NCI-H1048 (cell line): ENCODE measurements at places on chromosomes 16 and 17.

DNA sequence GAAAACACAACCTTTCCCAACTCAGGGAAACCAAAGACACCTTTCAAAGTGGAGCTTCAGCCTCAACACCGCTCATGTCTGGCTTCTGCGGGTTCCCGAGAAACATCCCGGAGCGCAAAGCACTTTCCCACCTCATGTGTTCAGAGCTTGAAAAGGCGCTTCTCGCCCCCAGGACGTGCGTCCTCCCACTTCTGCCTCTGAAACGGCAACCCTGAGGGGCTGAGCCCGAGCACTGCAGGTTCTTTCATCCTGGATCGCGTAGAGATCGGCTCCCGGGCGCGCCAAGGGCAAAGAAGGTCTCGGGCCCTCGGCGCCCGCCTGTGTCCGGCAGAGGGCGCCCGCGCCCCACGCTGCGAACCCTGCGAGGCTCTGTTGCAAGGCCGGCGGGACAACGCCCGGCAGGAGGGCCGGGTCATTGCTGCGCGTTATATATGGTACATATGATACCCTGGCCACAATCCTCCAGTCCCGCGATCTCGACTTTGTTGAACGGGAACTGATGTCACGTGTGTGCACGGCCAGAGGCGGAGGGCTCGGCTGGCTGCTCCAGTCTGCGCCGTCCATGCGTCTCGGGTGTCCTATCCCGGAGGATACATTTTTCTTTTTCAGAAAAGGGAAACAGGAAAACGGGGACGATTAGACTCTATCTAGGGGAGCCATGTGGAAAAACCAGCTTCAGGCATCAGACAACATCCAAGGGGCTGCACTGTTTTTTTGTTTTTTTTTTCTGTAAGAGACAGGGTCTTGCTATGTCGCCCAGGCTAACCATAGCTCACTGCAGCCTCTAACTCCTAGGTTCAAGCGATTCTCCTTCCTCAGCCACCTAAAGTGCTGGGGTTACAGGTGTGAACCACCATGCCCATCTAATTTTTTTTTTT, 19.1 kb downstream of the COQ7 start:
- no peak for DNase-seq

DNA sequence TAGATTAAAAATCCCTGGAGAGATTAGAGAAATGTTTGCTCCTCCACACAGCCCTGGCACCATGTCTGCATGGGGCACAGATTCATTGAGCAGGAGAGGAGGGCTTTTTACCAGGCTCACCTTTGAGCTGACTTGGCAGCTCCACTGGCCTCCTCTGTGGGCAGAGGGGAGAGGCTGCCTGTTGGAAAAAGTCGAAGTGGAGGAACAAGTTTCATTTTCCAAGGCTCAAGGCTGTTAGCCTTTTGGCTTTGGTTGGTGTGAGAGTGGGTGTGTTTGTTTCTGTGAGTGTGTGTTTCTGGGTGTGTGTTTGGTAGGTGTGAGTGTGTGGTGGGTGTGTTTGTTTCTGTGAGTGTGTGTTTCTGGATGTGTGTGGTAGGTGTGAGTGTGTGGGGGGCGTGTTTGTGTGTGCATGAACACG, 5.6 kb downstream of the TMEM238L start:
- no peak for DNase-seq

DNA sequence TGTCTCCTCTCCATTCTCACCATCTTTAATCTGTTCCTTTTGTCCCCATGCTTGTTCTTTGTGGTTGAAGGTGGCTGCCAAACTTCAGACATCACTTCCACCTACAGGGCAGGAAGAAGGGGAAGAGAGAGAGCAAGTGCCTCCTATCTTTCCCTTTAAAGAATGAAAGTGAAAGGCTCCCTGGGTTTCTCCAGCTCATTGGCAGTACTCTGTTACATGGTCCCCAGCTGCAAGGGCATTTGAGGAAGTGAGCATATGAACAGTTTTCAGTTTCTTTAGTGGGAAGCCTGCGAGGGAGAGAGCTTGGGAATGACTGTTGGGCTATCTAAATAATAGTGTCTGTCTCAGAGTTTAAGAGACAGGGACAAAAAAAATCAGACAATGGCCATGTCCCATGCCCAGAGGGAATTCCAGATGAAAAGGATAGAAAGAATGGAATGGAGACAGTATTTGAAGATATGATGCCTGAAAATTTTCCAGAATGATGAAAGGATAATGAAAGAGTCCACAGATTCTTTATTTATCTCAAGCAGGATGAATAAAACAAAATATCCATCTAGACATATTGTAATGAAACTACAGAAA, 159.9 kb downstream of the LGALS9B start:
- DNase-seq: no peak

GRCh38 chr17:74215342-74215727, 2.0 kb downstream of the TTYH2 start:
- DNase-seq: no peak

DNA sequence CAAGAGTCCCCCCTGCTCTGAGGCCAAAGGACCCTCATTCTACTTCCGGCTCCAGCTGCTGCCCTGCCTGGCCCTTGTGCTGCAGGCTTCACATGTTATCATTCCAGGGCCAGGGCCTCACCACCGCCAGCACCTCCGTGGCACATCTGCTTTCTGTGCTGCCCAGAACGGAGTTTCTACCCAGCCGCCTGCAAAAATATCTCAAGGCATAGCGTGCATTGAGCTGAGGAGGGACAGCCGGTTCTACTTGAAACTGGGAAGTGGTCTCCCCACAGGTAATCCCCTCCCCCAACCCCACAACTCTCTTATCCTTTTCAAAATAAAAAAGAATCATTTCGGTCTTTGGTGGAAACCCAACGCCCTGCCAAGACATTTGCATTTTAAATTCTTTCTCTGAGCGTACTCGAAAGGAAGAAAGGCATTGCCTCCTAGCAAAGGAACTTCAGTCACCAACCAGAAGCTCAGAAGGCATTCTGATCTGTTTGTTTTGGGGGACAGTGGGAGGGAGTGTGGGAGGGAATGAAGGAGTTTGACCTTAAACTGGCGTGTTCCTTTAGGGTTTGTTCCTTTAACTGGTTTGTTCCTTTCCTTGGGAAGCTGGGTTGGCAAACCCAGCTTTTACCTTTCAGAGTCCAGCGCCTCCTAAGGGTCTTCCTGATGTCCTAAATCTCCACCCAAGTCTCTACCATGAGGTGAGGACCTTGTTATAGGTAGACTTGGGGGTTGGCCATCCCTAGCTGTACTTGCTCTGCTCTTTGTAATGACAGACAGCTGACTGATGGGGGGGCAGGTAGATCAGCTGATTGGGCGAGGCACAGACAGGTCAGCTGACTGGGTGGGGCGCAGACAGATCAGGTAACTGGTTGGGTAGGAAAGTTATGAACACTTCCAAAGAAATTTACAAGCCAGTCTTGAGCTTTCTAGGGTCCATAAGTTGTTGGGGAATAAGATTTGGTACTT, 33.4 kb upstream of the PIK3R6 start:
- no peak for DNase-seq

DNA sequence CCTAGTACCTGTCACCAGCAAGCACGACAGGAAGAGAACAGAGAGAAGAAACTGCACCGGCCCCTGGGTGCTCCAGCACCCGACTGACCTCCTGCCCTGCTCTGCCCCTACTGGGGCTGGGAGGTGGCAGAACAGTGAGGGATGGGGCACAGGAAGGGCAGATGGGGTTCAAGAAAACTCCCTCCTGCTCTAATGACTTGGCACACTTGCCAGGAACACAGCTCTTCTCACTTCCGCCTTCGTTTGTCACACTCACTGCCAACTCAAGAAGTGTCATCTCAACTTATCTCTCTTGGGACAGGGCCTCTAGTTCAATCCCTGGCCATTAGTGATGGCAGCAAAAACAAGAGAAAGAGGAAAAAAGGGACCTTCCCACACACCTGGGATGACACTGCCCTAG, 42.7 kb upstream of the ICAM2 start:
- no peak for DNase-seq

DNA sequence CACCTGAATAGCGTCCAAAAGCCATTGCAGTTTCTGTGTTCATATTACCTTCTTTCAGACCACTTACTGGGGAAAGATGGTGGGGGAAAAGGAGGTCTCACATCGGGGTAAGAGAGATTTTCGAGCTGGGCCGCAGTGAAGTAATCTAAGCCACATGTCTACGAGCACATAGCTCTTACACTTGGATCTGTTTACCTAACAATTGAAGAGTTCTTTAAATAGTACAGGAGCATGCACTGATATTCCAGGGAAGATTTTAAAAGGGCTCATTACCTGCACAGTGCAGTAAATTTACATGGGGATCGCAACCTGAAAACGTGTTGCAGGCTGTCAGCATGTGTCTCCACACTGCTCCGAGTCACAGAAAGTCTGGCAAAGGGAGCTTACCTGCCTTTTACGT, 12.6 kb downstream of the MAF start:
- no peak for DNase-seq

DNA sequence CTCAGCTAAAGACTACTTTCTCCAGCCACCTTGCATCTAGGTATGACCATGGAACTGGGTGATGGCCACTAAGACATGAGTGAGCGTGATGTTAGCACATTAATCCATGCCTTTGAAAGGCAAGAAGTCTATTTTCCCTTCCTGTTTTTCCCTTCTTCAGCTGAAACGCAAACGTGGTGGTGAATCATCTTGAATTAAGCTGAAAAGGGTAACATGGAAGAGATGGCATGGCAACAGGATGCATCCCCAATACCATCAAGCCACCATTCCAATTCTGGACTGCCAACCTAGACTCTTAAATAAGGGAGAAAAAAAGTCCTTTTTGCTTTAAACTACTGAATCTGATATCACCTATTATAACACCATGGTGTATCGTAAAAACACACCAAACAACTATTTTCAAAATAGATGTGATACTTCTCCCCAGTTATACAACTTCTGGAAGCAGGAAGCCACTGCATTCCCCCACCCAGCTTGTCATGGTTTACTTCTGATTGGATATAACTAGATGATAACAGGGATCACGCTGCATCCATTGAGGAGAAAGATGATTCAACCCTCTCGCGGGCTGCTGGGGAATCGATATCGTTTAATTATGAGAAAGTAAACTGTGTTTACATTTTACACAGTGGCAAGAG, 368.6 kb downstream of the CDH13 start:
- DNase-seq: no peak

DNA sequence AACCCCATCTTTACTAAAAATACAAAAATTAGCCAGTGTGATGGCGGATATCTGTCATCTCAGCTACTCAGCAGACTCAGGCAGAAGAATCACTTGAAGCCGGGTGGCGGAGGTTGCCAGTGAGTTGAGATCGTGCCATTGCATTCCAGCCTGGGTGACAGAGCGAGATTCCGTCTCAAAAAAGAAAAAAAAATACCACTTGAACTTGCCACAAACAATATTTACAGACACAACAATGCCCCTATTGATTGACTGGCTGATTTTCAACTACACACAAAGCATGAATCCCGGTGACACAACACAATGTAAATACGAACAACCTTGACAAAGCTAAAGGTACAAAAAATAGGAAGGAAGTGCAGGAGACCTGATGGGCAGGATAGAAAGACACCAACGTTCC, 49.3 kb downstream of the NXN start:
- no peak for DNase-seq

DNA sequence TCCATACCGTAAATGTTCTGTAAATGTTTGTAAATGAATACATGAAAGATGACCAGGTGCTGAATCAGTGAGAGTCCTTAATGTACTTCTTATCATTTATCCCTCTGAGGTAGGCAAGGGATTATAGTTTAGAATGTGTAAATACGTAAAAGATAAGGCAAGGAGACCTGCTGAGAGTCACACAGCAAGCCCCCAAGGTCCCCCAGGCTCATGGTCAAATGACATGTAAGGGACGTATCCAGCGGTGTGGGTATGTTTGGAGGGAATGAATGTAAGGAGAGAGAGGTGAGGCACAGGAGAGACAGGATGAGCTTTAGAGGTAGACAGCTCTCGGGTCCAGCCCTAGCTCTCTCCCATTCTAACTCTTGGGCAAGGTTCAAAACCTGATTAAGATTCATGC, 341.8 kb downstream of the WWOX start:
- no peak for DNase-seq

DNA sequence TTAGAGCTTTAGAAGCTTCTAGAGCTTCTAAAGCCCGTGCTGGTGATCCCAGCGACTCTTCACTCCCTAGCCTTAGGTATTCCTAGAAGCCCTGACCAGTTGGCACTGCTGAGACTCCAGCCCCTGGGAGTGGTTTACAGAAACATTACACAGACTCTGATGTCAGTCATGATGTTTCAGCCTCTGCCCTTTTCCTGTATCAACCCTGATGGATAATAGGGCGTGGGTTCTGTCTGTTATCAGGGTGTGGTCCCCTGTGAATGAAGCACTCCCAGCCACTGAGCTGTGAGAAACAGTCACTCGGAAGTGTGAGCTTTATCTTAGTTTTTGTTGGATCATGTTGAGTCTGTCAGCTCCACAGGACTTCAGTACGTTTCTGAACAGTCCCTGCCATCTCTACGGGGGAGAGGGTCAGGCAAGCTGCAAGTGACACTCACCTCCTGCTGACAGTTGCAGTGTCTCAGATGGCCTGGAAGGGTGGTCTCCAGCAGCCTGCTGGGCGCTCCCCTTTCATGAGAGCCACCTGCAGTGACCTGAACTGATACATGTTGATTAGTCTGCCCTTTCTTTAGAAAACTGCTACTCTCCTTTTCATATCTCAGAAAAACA, 12.8 kb downstream of the GOSR2 start:
- DNase-seq: no peak

DNA sequence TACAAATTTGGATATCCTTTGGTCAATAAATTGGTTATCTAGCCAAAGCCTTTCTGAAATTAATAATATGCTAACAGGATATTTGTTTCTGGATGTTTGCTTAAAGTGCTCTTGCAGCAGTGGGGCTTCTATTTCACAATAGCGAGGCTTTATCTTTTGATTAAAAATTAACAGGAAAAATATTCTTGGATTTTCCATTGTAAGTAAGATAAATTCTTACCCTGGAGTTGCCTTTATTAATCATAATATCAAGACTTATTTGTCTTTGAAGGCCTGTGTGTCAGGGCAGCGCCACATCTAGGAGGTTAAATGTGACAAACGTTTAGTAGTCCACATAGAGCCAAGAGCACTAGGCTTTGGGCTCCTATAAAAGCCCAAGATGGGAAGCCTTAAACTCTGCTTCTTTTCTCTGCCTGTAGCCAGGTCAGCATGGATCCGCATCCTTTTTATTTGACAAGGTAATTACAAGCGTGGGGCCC, 5.3 kb downstream of the TMEM97 start:
- no peak for DNase-seq

GRCh38 chr16:80717611-80718010, 86.8 kb downstream of the CDYL2 start:
- no peak for DNase-seq

GRCh38 chr17:76137351-76138233, 3.5 kb downstream of the FOXJ1 start:
- no peak for DNase-seq

DNA sequence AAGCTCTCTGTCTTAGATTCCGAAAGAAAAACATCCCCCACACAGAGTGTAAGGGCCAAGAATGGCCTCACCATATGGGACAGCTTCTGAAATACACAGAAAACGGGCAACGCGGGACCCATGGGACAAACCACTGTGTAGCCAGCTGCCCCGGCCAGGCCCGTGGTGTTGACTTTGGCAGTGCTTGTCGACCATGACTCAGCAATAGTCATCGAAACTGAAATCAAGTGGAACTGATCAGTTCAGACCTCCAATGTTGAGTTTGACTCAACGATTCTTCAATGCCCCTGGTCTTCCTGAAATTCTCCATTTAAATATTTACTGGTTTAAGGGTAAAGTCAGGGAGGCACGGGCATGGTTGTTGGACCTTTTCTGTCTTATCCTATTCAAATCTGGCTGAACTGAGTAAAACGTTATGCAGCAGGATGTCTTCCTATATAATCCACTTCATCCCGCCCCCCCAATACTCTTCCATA, 27.5 kb downstream of the ZFHX3 start:
- DNase-seq: no peak

GRCh38 chr17:43834106-43834505, 1.2 kb upstream of the MPP3 start:
- no peak for DNase-seq
